ENCODE measurements at places on chromosomes 16 and 17.

GRCh38 chr17:2707721-2708584, 3.6 kb downstream of the CLUH start:
- no peak for DNase-seq

GRCh38 chr16:49280841-49281371, 732 bp downstream of the CBLN1 start:
- DNase-seq, result no peak

DNA sequence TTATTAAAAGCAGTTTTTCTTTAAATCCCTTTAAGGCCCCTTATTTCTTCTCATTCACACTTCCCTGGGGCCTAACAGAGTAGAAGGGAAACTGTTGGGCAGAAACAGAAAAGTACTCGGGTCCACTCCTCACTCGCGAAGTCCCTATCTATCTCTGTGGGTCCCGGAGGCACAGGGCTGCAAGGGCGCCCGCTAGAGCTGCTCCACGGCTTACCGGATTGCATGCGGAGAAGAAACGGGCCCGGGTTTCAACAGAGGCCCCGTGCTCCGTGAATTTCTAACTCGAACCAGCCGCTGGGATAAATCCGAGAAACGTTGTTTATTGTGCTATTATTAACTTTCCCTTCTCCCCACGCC, 4.3 kb downstream of the CBLN1 start:
- DNase-seq, result no peak

DNA sequence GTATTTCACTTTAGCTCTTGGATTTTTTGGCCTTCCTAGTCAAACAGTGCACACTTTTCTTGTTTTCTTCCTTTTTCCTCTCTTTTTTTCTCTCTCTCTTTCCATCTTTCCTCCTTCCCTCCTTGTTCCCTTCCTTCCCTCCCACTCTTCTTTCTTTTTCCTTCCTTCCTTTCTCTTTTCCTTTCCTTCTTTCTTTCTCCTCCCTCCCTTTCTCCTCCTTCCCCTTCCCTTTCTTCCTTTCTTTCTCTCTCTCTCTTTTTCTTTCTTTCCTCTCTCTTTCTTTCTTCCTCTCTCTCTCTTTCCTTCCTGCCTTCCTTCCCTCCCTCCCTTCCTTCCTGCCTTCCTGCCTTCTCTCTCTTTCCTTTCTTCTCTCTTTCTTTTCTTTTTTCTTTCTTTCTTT, 181.6 kb upstream of the ELAC2 start:
- DNase-seq, result no peak

- peak; percentile 33 for DNase-seq
Observed at GRCh38 chr16:80300876-80301275, 239.9 kb upstream of the DYNLRB2 start.

DNA sequence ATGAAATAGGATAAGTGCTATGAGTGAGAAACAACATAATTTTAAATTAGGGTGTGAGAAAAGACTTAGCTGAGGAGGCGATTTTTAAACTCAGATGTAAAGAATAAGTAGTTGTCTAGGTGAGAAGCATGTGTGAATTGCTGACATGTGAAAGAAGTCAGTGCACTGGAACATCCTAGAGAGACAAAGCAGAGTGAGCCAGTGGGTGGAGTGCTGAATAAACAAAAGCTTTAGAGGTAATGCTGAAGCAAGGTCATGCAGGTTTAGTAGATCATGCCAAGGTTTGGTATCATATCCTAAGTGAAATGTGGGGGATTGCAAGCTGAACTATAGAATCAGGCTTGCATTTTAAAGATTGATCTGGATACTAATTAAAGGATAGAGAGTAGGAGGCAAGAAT, 89.4 kb downstream of the KIF2B start:
- no peak for DNase-seq

DNA sequence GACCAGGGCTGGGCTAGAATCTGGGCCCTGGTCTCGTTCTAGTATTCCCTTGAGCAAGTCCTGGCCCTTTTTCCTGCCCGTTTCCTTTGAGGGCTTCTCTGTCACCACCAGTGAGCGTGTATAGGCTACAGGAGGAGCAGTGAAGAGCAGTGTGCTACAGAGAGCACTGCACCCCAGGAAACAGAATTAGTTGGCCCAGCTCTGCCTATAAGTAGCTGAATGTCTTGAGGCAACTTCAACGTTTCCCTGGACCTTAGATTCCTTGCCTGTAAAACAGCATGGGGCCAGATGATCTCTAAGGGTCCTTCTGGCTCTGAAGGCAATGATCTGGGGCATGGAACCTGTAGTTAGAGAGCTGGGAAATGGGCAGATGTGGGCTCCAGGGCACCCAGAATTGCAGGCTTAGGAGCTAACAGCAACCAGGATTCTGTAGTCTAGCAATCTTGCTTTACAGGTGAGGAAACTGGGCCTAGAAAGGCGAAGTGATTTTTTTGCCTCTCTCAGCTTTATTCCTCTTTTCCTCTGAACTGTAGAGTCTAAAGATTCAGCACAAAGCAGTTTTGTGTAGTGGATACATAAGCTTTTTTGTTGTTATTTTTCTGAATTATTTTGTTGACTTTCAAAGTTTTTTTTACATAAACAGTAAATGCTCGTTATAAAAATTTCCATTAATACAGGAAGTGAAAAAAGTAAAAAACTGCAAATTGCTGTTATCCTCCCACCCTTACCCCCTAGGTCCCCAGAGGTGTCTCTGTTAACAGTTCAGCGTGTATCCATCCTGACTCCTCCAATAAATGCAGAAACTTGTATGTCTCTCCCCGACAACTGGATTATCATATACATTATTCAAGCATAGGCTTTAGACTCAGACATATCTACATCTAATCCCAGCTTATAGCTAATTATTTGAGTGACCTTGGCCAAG, 1.7 kb upstream of the MYL4 start:
- no peak for DNase-seq

GRCh38 chr16:66691234-66691633, 5.3 kb downstream of the CMTM4 start:
- no peak for DNase-seq

- DNase-seq, result no peak
Observed at GRCh38 chr16:54822492-54822891, 108.2 kb upstream of the IRX5 start.

GRCh38 chr17:19578545-19578944, 44.9 kb downstream of the SLC47A1 start:
- DNase-seq, result peak; percentile 51

DNA sequence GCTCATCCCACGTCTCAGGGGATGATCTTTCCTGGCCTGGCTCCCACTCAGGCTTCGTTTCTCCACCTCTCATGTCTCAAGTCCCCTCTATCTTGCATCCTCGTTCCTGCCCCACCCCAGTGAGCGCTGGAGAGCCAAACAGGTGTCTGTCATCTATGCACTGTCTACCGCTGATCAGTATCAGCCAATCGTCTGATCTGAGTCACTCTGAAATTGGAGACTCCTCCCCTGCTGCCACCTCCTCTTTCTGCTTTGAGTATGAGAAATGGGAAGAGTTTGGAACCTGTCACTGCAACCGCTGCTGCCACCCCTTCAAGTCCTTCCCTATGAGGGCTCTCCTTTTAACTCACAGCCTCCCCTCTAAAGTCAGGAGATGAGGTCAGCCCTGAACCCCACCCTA, 28.0 kb downstream of the FZD2 start:
- no peak for DNase-seq

DNA sequence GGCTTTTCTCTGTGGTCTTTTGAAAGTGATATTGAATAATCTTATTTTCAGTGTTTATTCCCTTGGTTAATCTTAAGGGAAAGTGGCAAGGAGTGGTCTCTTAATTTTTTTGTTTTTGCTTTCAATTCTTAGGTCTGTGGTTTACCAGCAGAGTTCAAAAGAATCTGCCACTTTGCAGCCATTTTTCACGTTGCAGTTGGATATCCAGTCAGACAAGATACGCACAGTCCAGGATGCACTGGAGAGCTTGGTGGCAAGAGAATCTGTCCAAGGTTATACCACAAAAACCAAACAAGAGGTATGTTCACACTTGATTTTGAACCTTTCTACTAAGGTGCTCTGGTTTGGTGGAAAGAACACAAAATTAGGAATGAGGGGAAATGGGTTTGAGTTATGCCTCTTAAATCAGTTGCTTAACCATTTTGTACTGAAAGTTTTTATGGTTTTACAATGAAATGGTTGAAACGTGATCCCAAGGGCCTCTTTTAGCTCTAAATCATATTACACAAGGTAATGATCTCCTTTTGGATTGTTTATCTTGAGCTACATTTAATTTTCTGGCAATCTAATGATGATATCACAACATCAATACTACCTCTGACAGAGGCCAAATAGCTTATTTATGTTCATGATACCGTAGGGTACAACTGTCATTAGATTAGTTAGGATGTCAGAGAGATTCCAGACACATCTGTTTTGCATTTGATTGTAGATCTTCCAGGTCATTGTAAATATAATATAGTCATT, 51.6 kb upstream of the CRISPLD2 start:
- no peak for DNase-seq

GRCh38 chr16:54991525-54991924, 60.9 kb downstream of the IRX5 start:
- no peak for DNase-seq

GRCh38 chr17:50363217-50364060, 9.5 kb downstream of the MRPL27 start:
- DNase-seq, result no peak
